ENCODE measurements at places on chromosomes 2 and 18. TPM values are rescaled to one million over a fixed set of nuclear protein-coding genes. Genes with fewer than 3 reads are reported as not detected.

DNA sequence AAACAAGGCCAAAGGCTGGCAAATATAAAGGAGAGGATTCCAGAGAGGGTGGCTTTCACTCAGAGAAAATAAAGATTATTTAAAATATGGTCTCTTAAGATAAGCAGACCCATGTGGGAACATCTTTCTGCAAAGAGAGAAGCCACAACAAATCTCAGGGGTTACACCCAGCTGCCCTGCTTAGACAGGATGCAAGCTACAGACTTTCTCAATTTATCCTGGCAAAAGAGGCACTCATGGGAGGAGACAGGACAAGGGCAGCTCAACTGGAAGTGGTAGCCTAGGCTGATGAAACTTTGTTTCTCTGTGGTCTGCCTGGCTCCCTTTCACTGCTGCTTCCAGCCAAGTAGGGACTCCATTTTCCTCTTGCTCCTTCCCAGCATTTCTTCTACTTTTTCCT lies 25.9 kb upstream of the SULT1C4 start:
- H3K4me3 ChIP-seq, result no peak overlapping the region
- no peaks in the 10 kb centered on the region for H3K4me1 ChIP-seq
- no peak overlapping the region for H3K27ac ChIP-seq

DNA sequence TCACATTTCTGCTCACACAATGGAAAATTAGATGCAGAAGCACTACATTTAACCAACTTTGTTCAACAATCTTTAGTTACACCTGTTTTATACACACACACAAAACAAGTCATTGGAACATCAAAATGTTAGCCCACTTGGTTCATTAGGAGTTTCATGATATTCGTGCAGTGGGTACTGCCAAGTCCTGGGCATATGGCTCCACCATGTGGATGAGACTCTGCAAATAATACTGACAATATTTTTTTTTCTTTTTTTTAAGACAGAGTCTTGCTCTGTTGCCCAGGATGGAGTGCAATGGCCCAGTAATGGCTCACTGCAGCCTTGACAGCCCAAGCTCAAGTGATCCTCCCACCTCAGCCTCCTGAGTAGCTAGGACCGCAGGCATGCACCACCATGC lies 34.5 kb upstream of the GRB14 start:
- H3K27ac ChIP-seq, result no peak overlapping the region
- H3K36me3 ChIP-seq, result peaks cover 4% of the 10 kb centered on the region
- no peak for DNase-seq
- no peaks in the 10 kb centered on the region for H3K27me3 ChIP-seq

The GLI2 gene
- total RNA-seq, result 2.4 TPM

The KCNE4 gene
- 3.1 TPM for total RNA-seq

DNA sequence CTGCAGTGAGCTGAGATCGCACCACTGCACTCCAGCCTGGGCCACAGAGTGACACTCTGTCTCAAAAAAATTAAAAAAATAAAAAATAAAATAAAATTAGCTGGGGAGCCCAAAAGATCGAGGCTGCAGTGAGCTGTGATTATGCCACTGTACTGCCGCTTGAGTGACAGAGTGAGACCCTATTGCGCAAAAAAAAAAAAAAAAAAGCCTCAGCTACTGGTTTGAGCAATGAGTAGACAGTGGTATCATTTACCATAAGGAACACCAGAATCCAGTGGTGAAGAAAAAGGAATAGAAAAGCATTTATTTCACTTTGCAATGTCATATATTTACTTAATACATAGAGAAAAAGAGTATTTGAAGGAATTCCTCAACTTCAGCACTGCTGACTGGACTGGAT lies 3.0 kb downstream of the SAP130 start:
- no peak overlapping the region for H3K4me3 ChIP-seq
- H3K4me1 ChIP-seq, result peaks cover 33% of the 10 kb centered on the region
- H3K27me3 ChIP-seq, result no peaks in the 10 kb centered on the region
- no peak for DNase-seq
- no peak overlapping the region for H3K27ac ChIP-seq
